OCI-LY7 (cell line): ENCODE measurements at places on chromosomes 7 and 10. TPM values are rescaled to one million over a fixed set of nuclear protein-coding genes. Genes with fewer than 3 reads are reported as not detected.
A peak's percentile ranks its signal among the peaks of the same experiment; 100 is the strongest.

DNA sequence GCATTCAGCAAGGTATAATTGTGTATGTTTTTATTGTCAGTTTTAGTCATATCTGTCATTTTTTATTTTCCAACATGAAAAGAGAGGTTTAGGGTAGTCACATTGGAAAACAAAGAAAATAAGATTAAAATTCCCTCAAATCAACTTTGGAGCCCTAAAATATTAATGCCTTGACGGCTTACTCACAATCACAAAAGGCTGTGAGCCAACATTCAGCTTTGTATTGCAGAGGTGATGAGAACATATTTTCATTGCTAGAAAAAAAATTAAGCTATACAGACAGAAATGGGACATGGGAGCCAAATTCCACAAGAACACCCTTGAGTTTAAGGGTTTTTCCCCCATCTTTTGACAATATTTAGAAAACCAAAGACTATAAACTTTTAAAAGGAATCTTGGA is 30.2 kb downstream of the CALD1 start:
- no peak for DNase-seq

DNA sequence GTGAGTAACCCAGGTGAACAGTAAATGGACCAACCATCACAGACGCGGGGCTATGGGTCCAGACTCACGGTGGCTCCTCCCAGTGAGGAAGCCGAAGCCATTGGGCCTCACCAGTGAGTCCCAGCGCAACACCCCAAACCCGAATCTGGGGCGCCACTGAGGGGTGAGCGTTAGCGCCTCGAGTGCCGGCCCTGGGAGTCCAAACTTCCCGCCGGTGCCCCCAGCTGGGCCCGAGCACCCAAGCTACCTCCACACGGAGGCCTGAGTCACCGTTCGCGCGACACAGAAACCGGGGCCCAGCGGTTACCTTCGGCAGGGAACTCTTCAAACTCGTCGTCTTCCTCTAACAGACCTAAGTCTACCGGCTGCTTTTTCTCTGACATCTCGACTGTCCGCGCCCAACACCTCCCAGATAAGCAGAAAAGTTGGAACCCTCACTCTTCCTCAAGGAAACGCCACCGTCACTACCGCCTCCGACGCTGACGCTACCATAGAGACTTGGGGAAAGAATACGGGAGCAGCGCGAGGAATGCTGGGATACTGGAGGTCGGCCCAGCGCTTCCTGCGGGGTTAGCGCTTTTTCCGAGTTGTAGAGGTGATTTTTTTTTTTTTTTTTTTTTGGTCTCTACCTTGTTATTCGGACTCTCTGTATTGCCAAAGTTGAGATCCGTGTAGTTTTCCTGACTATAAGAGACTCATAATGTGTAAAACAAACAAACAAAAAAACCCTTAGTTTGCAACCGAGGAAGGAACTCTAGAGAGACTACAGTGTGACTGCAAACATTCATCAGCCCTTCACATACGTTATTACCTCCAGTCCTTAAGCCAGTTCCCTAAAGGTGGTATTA is at the start of gene SEM1:
Gene SEM1 (minus strand): TSS at position 466 of the 848 bp plus-strand sequence. CDS start 83 bp downstream, at position 383.
- peak; percentile 82 for DNase-seq

- no peak for DNase-seq
Measured at GRCh38 chr7:104415700-104416099, 87.3 kb downstream of the LHFPL3 start.

GRCh38 chr7:37352974-37353948 is 95.4 kb downstream of the ELMO1 start:
- peak; percentile 82 for DNase-seq

GIMAP1 gene
- total RNA-seq: not detected in 2 replicates

DNA sequence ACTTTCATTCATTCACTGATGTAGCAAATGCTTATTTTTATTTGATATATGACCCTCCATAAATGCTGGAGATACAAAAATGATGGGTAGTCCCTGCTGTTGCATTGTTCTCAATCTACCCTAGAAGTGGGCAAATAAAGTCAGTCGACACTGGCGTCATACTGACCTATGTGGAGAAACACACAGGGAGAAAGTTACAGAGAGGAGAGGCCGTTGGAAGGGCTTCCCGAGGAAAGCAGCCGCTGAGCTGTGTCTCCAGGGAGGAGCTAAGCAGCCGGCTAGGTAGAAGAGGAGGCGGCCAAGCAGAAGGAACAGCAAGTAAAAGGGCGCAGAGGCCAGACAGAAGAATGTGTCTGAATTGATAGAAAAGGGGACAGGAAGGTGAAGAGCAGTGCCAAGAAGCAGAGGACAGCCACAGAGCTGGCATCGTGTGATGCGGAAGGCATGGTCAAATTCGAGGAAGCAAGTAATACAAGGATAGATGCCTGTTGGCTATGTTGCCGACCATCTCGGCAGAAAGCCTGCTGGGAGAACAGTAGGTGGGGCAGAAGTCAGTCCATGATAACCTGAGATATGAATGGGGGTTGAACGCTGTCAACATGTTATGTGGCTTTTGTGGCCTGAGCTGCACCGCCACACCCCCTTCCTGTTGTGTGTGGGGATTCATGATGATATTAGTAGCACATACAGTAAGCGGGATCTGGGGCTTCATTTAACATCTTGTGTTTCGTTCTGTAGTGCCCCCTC is 25.9 kb downstream of the ST8SIA6 start:
- DNase-seq: no peak

- DNase-seq: no peak
Measured at GRCh38 chr7:66173856-66174255, 31.3 kb upstream of the TPST1 start.

- DNase-seq: no peak
Measured at GRCh38 chr7:111092406-111093236, 1.7 kb downstream of the LRRN3 start.
